ENCODE measurements at places on chromosomes 11 and 22.
A peak's percentile ranks its signal among the peaks of the same experiment; 100 is the strongest.

DNA sequence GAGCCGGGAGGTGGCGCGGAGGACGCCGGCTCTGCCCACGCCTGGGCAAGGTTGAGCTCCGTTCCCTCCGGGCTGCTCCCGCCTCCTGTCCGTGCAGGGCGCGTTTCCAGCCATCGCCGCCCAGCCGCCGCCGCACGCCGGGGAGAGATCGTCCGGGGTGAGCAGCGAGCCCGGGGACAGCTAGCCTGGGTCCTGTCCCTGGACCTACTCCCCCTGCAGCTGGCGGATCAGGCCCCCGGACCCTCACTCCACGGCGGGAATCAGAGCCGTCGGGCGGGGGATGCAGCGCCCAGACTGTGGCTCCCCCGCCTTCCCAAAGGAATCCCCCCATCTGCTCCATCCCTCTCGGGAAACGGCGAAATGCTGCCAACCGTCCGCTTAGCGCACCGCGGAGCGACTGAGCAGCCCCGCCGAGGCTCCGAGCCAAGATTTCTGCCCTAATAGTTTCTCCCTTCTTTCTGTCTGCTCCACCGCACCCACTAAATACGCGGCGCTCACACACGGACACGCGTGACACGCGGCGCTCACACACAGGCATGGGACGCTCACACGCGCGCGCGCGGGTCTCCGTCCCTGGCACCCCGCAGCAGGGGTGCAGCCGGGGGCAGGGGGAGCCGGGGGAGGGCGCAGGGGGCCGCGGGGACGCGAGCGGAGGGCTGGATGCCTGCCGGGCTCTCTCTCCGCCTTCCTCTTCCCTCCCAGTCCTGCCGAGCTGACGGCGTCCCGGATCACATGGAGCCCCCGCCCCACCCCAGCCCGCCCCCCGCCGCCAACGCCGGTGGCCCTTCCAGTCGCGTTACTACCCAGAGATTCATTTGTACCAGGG is at the start of gene KCNJ5:
Gene KCNJ5 (plus strand): TSS at position 814 of the 826 bp plus-strand sequence. CDS start 19,918 bp downstream, outside the sequence.
- DNase-seq = no peak

- no peak for DNase-seq
Measured at GRCh38 chr11:93500759-93501158, 42.4 kb downstream of the SMCO4 start.

DNA sequence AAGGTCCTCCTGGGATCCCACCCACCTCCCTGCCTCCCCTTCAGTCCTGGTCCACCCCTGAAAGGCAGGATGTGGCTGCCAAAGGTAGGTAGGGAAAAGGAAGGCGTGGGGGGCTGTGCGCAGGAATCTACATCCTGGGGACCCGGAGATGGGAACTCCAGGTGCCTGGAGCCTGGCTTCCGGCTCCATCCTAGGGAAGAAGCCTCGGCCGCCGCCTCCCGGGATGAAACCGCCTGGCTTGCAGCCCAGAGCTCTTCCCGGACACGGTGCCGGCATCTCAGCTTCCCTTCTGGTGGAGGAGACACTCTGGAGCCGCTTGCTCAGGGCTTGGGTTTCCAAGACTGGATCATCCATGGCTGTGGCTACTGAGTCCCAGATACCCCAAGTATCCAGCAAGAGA is 33.3 kb upstream of the PDGFB start:
- DNase-seq = no peak

- DNase-seq = peak; percentile 7
Measured at GRCh38 chr11:69711822-69712801, 8.3 kb upstream of the FGF19 start.

DNA sequence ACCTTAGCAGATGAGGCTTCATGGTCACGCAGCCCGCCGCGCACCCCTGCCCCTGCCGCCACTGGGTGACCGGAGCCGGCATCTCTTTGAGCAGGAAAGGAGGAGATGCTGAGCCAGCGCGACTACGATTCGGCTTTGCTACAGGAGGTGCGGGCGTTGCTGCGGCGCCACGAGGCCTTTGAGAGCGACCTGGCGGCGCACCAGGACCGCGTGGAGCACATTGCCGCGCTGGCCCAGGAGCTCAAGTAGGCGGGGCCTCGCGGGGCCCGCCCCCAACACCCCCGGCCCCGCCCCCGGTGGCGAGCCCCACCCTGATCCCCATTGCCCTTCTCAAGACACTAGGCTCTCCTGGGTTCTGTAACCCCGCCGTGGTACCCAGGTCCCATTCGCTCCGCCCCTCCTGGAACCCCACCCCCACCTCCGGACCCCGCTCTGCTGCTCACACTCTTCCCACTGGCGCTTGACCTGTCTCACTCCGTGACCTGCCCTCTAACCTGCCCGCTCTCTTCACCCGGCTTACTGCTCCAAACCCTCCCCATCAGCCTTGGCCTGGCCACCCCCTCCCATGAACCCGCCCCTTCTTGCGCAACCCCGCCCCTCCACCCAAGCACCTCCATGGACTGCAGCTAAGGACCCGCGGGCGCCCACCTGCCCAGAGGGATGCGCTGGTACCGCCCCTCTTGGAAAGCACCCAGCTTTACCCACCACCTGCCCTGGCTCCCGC is 9.1 kb downstream of the CTSF start:
- no peak for DNase-seq

- no peak for DNase-seq
Measured at GRCh38 chr11:113351480-113351879, 36.1 kb upstream of the ANKK1 start.

GRCh38 chr11:4064278-4064955 is 30.2 kb upstream of the RRM1 start:
- DNase-seq = no peak

Measured in activated naive CD4-positive, alpha-beta T cell (primary cell).